ENCODE measurements at places on chromosomes 16 and 17. TPM values are rescaled to one million over a fixed set of nuclear protein-coding genes. Genes with fewer than 3 reads are reported as not detected.

Gene AOC2
- total RNA-seq: 0.72 TPM

Gene PRAC2
- total RNA-seq: not detected

Gene DNAAF8
- 0.08 TPM for total RNA-seq

Gene ITGAD
- not detected for total RNA-seq

Gene PDE6G
- total RNA-seq: 1.4 TPM

Gene PPL
- total RNA-seq: 7.2 TPM

Gene SOX8
- 0.88 TPM for total RNA-seq

Gene RRAD
- total RNA-seq: 7.5 TPM

Gene CALCOCO2
- total RNA-seq: 48.6 TPM

Gene OR4D1
- total RNA-seq: 0.32 TPM

Gene ARL5C
- not detected for total RNA-seq

Gene CLDN7
- total RNA-seq: 23.0 TPM

Gene CCDC144A
- total RNA-seq: 0.39 TPM

Gene KRT25
- not detected for total RNA-seq
